ENCODE measurements at places on chromosomes 4 and X.
A peak's percentile ranks its signal among the peaks of the same experiment; 100 is the strongest.

GRCh38 chr4:22196551-22196950, 248.0 kb upstream of the KCNIP4 start:
- no peak for DNase-seq

DNA sequence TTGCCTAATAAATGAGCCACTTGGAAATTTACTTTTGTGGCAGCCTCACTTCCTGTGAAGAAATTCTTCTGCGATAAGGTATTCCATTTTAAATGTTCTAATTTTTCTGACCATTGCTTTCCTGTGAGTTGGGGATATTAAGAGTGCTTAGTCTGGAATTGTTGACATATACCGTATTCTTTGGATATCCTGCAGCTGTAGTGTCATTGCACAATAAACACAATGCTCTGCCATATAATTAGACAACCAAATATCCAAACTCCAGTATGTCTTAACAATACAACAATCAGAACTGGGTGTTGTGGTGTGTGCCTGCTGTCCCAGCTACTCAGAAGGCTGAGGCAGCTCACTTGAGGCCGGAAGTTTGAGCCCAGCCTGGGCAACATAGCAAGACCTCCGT, 99.4 kb downstream of the LUZP4 start:
- DNase-seq = no peak

- no peak for DNase-seq
These were observed 360.7 kb downstream of the BMPR1B start for GRCh38 chr4:95118497-95118896.

- no peak for DNase-seq
These were observed 177.4 kb downstream of the COL25A1 start for GRCh38 chr4:109125084-109125483.

DNA sequence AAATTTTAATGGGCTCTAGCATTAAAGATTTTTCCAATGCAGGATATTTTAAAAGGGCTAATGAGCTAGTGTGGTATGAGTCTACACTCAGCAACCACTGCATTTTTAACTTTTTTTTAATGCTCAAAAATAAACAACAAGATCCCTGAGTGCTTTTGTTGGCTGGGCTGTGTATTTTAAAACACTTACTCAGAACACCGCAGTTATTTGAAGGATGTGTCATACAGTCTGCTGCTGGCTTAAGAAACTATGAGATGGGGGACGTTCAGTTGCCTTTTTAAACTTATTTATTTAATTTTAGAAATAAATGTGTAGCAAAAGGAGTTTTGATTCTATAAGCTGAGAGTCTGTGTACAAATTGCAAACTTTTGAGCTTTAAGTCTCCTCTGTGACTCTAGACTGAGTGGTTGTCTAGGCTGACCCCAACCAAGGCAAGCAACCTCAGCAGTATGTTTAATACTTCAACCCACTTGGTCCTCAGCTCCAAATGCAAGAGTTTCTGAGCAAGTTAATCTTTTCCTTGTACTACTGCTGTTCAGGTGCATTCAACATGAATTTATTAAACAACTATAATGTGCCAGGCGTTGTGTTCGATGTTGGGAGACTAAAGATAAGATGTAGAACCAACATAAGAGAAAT, 278.6 kb upstream of the DIPK2B start:
- no peak for DNase-seq

GRCh38 chr4:3079694-3080123, 5.2 kb downstream of the HTT start:
- no peak for DNase-seq

GRCh38 chrX:65034292-65034667, 58.0 kb upstream of the ZC4H2 start:
- DNase-seq = no peak

GRCh38 chr4:26931451-26931850, 70.8 kb downstream of the STIM2 start:
- DNase-seq = no peak

DNA sequence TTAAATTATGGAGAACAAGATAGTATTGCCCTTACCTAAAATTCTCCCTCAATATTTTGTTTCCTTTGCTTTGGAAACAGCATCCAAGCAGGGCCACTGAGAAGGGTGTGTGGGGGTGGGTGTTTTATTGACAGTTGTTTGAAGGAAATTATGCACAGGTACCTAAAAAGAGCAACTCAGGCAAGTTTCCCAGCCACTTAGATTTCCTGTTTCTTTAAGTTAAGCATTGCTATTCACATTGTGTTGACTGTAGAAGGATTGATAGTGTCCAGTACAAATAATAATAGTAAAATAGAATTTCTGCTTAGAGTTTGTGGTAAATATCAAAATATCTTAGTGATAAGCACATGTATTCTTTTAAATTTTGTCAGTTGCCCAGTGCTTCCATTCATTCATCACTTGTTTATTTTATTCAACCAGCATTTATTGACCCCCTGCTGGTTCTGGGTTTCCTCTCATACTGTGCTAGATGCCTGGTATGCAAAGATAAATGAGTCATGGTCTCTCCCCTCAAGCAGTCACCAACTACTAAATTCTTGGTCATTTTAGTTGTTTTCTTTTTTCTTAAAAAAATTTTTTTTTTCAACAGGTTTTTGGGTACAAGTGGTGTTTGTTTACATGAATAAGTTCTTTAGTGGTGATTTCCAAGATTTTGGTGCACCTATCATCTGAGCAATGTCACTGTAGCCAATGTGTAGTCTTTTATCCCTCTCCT, 50.0 kb downstream of the GALNT7 start:
- no peak for DNase-seq

- DNase-seq = no peak
These were observed 23.7 kb downstream of the VGLL1 start for GRCh38 chrX:136555694-136556093.

GRCh38 chrX:4935846-4936245, 1222.4 kb upstream of the PRKX start:
- DNase-seq = no peak

DNA sequence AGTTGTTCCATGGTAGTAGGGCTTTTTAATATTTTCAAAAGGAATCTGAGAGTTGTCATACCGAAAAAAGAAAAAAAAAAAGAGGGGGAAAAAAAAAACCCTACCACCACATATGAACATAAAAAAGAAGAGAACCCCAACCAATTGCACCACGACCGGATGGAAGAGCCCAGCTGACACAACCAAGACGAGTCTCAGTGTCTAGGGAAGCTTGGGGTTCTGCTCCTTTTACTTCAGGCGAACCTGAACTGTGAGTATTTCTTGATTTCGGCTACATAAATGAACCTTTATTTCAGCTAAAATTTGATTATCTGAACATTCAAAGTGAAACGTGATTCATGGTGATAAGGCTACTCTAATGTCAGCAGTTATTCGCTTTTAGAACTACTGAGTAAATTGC, at the start of gene GPR34:
GPR34 (plus strand) TSS at position 139 of the 400 bp plus-strand sequence. CDS start 6,661 bp downstream, outside the sequence.
- no peak for DNase-seq

- no peak for DNase-seq
These were observed 9.5 kb downstream of the CLCN4 start for GRCh38 chrX:10166248-10166716.

GRCh38 chr4:1480720-1481119, 74.5 kb upstream of the NKX1-1 start:
- no peak for DNase-seq

- peak; percentile 2 for DNase-seq
These were observed 30.4 kb upstream of the TMSB15A start for GRCh38 chrX:102546828-102547493.

- DNase-seq = no peak
These were observed 1872.6 kb downstream of the ARAP2 start for GRCh38 chr4:34371676-34372075.

DNA sequence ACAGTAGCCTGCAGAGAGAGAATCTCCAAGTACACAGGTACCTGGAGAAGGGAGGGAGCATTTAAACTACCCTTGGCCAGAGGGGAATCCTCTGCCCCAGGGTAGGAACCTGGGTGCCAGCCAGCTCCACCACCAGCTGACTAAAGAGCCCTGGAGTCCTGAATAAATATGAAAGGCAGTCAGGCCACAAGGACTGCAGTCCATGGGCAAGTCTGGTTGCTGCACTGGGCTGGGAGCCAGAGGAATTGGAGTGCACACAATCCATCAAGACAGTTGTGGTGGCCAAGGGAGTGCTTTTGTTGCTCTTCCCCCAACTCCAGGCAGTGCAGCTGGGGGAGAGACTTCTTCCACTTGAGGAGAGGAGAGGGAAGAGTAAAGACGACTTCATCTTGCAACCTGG, 172.5 kb downstream of the HNRNPD start:
- DNase-seq = no peak

DNA sequence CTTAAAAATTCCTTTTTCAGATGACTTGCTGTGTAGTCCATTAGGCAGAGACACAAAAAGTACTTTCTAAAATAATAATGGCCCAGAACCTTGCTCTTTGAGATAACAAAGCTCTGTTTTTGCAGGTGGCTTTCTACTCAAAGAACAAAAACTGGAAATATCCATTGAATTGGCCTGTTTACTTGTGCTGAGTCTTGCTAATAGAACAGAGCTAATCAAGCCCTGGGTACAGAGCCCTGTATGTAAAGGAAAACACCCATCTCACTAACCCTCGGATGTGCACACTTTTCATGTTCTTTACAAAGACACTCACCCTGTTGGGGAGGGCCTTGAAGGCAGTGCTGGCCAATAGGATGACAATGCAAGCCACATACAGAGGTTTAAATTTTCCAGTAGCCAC, 27.0 kb upstream of the LNX1 start:
- DNase-seq = no peak

DNA sequence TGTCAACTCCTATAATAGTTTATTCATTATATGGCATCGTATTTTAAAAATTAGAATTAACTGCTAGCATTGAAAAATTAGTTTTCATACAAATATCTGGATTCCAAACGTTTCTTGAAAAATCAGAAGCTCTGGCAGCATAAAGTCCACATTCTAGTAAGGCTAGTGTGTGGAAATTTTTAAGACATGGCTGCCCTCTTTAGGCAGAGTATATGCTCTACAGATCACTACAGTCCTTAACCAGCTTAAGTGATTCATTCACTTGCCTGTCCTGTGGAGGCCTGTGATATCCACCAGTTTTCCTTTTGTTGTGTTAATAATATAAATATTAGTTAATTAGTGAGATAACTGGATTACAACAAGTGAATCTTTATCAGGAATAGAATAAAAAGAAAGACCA, 287.2 kb downstream of the OPHN1 start:
- no peak for DNase-seq

Measured in GM19239 (cell line).